Caco-2 (cell line): ENCODE measurements at places on chromosomes 4 and X. TPM values are rescaled to one million over a fixed set of nuclear protein-coding genes. Genes with fewer than 3 reads are reported as not detected.

Gene UGT2B7
- total RNA-seq: 1.7 and 3.0 TPM in 2 replicates

Gene RTL3
- total RNA-seq: not detected in 2 replicates

GRCh38 chr4:95516528-95517017 is 32.2 kb downstream of the UNC5C start:
- DNase-seq: no peak

- no peak for DNase-seq
Observed at GRCh38 chr4:7658341-7659204, 223.8 kb upstream of the PSAPL1 start.

DNA sequence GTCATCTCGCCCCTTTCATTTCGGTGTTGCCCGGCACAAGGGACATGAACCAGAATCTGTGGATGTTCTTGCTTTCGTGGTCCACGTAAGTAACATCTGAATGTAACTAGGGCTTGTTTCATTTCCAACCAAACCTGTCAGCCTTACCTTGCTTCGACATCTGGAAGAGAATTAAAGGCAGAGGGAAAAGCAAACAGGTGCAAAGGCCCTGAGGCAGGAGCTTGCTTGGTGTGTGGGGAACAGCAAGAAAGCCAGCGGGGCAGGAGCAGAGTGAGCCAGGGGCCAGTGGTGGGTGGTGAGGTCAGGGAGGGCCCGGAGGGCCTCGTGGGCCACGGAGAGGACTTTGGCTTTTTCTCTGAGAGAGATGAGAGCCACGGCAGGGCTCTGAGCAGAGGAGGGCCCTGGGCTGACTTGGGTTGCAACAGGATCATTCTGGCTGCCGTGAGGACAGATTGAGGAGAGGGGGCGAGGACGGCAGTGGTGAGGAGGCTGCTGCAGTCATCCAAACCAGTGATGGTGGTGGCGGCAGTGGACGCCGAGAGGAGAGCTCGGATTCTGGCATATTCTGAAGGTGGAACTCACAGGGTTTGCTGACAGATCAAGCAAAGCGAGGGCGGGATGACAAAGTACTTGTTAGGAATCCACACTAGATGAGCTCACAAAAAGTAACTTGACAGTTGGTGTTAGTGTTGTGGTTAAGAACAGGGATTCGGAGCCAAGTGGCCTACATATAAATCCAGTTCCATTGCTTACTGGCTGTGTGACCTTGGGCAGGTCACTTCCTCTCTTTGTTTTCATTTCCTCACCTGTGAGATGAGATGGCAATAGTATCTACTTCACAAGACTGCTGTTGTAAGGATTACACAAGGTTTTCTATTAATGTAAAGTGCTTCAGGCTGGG is 6.8 kb upstream of the WDR13 start:
- no peak for DNase-seq

- DNase-seq: no peak
Observed at GRCh38 chr4:6114181-6114580, 86.2 kb downstream of the JAKMIP1 start.

GRCh38 chr4:155134136-155134535 is 74.3 kb upstream of the NPY2R start:
- no peak for DNase-seq

DNA sequence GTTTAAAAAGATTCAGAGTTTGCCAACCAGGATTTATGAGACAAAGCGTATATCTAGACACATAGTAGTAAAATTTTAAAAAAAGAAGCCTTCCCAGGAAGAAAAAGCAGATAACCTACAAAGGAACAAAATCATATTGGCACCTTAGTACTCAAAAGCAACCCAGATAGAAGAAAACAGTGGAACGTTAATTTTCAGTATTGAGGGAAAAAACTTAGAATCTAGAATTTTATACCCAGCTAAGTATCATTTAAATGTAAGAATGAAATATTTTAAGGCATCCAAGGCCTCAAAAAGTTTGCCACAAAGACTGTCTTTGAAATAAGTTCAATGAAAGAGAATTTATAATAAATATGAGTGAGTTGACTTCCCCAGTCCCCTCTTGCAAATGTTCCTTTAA is 96.5 kb upstream of the EOLA2 start:
- no peak for DNase-seq

GRCh38 chrX:57677132-57677858 is 2.8 kb downstream of the NLRP2B start:
- no peak for DNase-seq
